ENCODE measurements at places on chromosomes 12 and 14.

- DNase-seq, result no peak
These were observed 1.9 kb downstream of the FAM222A start for GRCh38 chr12:109715310-109716091.

DNA sequence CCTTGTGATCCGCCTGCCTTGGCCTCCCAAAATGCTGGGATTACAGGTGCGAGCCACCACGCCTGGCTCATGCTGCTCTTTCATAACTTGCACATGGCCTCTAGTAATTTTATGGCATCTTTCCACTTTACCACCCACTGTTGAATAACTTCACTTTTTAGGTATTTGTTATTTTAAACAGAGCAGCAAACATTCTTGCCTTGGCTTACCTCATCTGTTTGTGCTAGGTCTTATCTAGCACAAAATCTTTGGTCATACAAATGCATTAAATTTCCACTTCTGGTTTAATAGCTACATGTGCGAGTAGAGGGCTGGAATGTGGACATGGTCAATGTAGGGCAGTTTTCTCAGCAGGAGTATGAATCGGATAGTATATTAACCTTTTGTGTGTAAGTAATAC is 38.8 kb upstream of the ATF7IP start:
- DNase-seq, result no peak

- no peak for DNase-seq
These were observed 97.5 kb downstream of the ZFP36L1 start for GRCh38 chr14:68695326-68695768.

- no peak for DNase-seq
These were observed 84.6 kb downstream of the ESR2 start for GRCh38 chr14:64209444-64210131.

- DNase-seq, result no peak
These were observed 10.2 kb downstream of the TBX5 start for GRCh38 chr12:114395755-114396152.

GRCh38 chr14:101097109-101097793 is 193.7 kb upstream of the RTL1 start:
- DNase-seq, result no peak

GRCh38 chr12:66767536-66767935 is 88.7 kb upstream of the GRIP1 start:
- no peak for DNase-seq

DNA sequence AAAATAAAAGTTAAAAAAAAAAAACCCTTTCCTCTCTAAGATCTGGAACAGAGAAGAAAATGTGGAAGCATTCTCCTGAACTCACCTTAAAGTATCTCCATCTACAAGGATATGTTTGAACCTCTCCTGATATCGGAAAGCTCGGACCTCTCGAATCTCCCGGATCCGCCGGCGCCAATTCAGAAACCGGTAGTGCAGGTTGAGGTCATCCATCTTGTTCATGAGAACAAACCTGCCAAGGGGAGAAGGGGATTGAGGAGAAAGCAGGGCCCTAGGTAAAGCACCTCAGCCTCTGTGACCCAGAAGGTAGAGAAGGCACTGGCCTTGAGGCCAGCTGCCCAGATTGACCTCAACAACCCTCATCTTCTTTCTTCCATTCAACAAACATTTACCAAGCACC is 2.2 kb downstream of the SPRYD3 start:
- no peak for DNase-seq

- no peak for DNase-seq
These were observed 28.0 kb upstream of the NUDT14 start for GRCh38 chr14:105209091-105209490.

- no peak for DNase-seq
These were observed 643.8 kb upstream of the ALG10B start for GRCh38 chr12:37672655-37673260.

DNA sequence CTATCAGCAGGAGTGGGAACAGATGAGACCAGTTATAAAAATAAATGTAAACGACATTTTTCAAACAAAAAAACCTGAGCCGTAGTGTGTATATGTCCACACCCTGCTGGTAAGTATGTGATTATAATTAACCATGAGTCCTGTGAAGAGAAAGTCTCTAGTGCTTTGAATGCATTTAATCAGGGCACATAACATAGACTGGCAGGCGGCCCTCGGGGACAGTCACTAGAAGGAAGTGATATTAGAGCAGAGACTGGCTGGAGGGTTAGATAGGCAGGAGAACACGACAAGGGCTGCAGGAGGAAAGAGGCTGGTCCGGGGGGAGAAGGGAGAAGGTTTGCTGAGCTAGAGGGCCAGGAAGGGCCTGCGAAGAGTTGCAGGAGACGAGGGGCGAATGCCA is 23.8 kb upstream of the ELK3 start:
- no peak for DNase-seq

DNA sequence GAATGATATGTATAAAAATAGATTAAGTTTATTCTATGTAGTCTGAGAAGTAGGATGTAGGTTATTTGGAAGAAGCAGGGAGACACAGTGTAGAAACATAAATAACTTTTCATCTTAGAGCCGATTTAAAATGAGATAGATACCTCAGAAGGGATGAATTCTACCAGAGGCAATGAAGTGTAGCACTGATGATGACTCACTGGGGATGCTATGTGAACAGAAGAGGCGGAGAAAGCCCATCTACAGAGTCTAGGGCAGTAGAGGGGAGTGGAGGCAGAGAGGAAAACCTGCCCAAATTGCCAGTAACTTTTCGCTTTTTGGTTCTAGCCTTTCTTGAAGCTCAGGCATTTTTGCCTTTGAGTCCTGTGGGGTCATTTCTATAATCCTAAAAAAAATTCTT is 451.8 kb downstream of the ATP23 start:
- no peak for DNase-seq

DNA sequence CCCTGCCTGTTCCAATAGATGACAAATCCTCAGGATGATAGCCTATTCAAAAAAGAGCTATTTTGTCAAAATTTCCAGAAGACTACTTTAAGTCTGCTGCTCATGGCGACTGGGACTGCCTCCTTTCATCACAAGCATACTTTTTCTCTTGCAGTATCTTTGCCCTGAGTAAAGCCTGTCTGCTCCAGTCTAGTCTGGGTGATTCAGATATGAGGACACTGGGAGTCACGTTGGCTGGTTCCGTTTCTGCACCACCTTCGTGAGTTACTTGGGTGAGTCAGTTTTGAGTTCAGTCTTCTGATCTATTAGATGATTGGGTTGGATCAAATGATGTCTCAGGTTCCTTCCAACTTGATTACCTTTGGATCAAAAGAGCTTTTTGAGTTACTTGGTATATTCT is 301.3 kb upstream of the STXBP6 start:
- no peak for DNase-seq

GRCh38 chr12:88562151-88562550 is 18.1 kb downstream of the KITLG start:
- DNase-seq, result no peak

- no peak for DNase-seq
These were observed 369.8 kb downstream of the AACS start for GRCh38 chr12:125434936-125435443.

- no peak for DNase-seq
These were observed 98.2 kb downstream of the RAD52 start for GRCh38 chr12:851343-851742.

DNA sequence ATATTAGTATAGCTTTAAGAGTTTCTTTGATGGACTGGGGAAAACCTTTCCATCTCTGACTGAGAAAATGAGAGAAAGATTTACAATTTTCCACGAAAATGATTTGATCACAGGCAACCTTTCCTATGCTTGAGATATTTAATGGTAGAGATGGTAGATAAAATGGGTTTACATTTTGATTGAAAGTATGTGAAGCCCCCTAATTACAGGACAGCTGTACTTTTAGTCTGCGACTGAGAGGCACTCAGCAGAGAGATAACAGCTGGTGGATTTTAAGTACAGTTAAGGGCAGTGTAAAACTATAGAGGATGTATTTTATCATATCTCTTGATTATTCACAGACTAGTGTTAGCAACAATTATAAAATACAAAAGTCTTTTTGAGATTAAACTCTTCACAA is 40.7 kb downstream of the C12orf50 start:
- DNase-seq, result no peak

GRCh38 chr14:48900565-48900964 is 685.6 kb downstream of the RPS29 start:
- no peak for DNase-seq

- no peak for DNase-seq
These were observed 27.6 kb downstream of the HELB start for GRCh38 chr12:66329941-66330340.

DNA sequence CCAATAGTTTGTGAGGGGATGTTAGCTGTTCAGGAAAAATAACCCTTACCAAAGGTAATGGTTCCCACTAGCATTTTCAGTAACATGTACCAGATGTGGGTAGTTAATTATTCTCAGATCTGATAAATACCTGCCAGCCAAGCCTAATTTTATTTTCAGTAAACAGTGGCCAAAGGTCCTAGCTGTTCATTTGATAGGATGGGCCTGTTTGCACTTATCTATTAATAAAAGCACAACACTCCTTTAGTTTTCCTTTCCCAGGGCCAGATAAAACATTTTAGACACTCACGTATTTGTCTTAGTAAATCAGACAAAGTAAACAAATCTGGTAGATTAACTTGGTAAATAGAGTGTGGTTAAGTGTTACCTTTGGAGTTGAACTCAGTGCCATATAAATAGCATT is 345.1 kb downstream of the RAD51B start:
- DNase-seq, result no peak

- DNase-seq, result no peak
These were observed 484 bp upstream of the PRKCH start for GRCh38 chr14:61320806-61321384.

- DNase-seq, result no peak
These were observed 938.0 kb upstream of the FLRT2 start for GRCh38 chr14:84591827-84592445.

DNA sequence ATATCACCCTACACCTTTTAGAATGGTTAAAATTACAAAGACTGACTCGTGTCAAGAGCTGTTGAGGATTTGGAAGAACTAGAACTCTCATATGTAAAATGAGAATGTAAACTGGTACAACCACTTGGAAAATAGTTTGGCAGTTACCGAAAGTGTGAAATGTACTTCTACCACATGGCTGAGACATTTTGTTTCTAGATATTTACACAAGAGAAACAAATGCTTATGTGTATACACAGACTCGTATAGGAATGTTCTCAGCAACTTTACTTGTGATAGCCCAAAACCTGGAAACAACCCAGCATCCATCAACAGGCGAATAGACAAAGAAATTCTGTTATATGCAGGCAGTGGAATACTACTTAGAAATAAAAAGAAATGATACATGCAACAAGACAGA is 103.0 kb downstream of the BRMS1L start:
- DNase-seq, result no peak

DNA sequence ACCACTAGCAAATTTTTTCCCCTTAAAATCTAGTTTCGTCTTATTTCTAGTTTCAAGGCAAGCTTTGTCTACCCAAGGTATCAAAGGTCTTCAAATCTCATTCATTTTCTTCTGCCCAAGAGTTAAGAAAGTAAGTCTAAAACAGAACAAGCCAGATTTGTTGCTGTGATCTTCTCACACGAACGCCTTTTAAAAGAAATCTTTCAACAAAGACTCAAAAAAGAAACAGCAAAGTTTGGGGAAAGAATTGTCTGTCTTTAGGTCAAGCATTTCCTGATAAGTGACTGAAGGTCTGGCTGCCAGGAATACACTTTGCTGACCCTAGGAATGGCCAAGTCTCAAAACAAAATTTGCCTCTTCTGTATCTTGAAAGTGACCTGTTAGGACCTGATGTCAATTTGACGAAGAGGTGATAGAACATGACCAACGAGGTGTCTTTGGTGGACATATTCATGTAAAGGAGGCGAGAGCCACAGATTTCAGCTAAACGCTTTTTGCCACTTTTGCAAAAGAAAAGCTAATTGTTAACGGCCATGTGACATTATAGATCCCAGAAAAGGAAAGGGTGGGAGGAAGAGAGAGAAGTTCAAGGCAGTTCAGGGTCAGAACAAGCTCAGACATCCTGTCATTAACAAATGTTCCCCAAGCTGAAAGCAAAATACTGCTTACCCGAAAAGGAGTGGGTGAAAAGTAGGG is 1.7 kb downstream of the CDK17 start:
- no peak for DNase-seq

DNA sequence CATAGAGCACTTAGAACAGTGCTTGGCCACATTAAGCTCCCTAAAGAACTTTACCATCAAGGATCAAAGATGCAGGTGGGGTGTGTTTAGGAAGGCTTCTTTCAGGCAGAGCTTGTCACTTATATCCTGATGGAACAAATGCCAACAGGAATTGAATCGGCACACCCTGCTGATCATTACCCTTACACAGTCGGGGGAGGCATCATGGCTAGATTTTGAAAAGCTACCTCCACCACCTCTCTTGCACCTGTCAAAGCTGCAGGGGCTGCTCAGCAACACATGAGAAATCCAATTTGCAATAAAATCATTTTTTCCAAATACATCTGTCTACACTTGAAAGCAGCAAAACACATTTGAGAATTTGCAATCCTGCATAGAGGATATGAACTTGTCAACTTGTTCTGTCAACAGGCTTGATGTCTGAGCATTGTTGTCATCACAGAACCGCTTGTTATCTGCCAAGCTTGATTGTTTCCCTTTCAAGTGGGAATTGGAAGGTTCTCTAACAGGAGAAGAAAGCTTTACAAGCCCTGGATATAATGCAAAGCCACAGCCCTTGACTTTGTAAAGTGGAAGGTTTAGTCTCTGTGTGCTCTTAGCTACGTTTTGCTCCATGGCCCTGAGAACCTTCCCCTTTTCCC is 24.6 kb upstream of the TRIM9 start:
- DNase-seq, result no peak

DNA sequence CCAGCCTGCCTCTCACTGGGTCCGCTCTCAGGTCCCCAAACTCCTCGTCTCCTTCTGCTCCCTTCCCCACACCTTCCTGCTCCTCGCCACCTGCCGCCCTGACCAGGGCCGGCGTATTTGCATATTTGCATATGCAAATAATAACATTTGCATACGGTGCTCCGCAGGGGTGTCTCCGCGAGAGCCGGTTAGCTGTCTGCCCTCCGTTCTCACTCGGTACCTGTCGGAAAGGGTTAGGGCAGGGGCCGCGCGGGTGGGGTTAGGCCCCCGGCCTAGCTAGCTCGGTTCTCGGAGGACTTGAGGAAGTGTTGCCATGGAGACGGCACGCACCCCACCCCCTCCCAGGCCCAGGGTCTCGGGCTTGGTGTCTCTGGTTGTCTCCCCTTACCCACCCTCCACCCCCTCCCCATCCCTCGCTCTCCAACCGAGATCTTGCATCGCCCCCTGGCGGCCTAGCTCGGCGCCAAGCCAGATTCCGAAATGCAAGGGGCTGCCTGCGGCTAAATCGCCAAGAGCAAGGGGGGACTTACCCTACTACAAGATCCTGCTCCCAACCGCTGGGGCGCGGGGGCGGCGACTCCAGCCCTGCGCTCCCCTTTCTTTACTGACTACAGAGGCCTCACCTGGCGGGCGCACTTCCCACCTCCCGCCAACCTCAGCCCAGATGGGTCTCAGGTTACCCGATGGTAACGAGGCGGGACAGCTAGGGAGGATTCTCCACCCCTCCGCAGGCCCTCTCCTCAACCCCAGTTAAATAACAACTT is 8.1 kb downstream of the STAC3 start:
- peak; percentile 52 for DNase-seq

GRCh38 chr14:80167793-80168448 is 43.4 kb downstream of the DIO2 start:
- DNase-seq, result no peak

GRCh38 chr14:69796797-69797500 is at the start of gene SLC10A1:
Gene SLC10A1, minus strand, starts transcription at chr14:69797241. Its CDS starts 86 bp downstream, at chr14:69797155.
- DNase-seq, result no peak

All from stimulated activated CD4-positive, alpha-beta T cell treated with anti-CD3 and anti-CD28 coated beads, Interleukin-2, amount 100 ng/mL, for 4 hours (primary cell).